ENCODE measurements at places on chromosomes 3 and 15.

DNA sequence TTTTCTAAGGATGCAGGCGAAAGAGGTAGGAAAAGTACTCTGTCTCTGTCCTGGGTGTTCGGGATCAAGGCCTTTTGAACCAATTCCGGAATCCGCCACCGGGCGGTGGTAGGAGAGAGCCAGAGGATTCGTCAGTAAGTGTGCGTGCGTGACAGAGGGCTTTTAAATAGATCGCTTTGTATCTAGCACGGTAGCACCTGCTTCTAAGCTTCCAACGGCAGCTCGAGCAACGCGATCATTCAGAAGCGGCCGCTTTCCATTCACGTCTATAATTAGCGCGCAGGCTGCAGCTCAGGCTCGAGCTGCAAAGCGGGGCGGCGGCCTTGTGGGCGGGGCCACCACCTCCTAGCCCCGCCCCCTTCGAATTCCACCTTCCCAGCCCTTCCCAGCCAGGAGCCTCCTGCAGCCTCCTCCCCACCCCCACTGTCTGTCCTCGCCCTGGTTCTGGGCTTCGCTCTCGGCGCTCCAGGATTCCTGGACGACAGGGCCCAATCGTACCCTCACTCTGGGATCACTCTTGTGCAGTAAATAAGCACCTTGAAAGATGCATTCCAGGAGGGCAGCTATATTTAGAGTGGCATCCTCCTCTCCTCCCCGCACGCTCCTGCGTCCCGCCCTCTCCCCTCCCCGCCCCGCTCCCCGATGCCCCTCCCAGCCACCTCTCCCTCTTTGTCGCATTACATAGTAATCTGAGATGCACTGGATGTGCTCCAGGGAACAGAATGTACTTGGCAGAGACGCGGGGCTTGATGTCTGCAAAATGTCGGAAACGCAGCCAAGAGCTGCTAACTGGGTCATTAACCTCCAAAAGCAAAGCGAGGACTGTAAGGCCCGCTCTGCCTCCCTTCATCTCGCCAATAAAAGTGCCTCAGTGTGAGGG lies 224.1 kb upstream of the TPRG1 start:
- no peak for DNase-seq

- DNase-seq: no peak
Observed at GRCh38 chr3:133377396-133377795, 22.5 kb upstream of the BFSP2 start.

DNA sequence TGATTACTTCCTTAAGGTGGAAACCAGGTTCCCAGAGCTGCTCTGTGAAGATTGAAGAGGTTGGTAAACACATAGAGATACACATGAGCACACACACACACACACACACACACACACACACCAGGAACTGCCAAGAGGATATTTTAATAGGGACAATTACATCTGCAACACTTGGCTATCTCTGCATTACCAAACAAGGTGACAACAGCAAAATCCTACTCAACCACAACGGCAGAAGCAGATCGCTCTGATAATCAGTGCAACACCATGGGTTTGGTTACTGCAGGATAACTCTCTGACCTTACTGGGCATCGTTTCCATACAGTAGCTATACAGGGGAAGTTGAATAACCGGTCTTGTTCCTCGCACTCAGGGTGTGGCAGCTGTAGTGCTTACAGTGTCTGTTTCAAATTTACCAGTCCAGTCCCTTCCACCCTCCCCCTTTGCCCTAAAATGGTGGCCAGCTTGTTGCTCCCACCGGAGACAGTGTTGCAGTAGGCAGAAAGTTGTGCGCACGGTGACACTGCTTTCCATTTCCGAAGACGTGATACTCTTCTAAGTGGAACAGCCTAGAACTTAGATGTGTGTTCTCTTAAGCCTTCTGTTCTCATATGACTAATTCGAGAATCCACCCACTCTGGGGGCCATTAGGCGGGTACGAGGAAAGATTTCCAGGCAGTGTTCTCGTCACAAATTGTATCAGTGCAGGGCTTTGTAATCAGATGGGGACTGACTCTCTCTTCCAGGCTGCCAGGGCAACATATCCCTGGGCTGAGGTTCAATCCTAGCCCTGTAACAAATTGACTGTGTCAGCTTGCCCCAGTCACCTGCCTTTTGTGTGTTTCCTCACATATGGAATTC lies 176.2 kb downstream of the P3H2 start:
- DNase-seq: no peak

- no peak for DNase-seq
Observed at GRCh38 chr15:39624806-39625205, 43.9 kb downstream of the THBS1 start.

- no peak for DNase-seq
Observed at GRCh38 chr15:91047545-91048199, 25.3 kb upstream of the VPS33B start.

DNA sequence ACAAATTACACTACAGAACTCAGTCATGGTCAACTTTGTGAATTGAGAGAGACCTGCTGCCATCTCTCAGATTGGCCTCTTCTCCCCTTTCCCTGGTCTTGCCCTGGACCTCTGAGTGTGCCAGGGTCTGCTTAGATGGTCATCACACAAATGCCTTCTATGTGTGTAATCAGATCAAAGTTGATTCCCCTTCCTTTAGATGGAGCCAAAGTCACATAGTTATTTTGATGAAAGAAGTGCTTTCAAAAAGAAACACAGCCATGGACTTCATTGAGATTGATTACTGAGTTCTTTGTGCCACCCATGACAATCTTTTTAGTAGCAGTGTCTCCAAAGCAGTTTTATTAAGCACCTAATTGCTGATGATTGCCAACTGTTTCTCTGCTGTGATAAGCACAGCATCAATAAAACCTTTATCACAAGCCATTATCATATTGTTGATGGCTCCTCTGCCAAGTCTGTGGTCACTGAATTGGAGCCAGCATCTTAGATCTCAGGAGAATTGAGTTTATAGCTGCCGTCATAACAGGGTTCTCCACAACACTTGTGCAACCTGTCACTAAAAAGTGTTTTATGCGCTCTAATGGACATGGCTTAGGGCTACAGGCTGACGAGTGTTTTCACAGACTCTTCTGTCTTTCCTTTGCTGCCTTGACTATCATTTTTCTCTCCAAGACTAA lies 149.7 kb upstream of the NUDT16 start:
- DNase-seq: no peak

All from SW 1271 (cell line).